Stimulated activated CD8-positive, alpha-beta memory T cell treated with anti-CD3 and anti-CD28 coated beads, Interleukin-2, amount 100 ng/mL, for 1 hour (primary cell): ENCODE measurements at places on chromosomes 4 and X.
A peak's percentile ranks its signal among the peaks of the same experiment; 100 is the strongest.

- no peak for DNase-seq
These were observed 578.6 kb downstream of the SPOCK3 start for GRCh38 chr4:166655705-166656104.

GRCh38 chr4:5021546-5021945 is 2.3 kb upstream of the CYTL1 start:
- no peak for DNase-seq

DNA sequence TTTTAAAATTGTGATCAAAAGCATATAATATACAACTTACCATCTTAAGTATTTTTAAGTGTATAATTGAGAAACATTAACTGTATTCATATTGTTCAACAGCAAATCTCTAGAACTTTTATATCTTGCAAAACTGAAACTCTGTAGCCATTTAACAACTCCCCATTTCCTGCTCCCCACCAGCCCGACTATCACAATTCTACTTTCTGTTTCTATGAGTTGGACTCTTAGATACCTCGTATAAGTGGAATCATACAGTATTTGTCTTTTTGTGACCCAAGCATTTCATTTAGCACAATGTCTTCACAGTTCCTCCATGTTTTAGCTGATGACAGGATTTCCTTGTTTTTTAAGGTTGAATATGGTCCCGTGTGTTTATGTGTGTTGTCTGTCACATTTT is 106.0 kb downstream of the LRBA start:
- no peak for DNase-seq

DNA sequence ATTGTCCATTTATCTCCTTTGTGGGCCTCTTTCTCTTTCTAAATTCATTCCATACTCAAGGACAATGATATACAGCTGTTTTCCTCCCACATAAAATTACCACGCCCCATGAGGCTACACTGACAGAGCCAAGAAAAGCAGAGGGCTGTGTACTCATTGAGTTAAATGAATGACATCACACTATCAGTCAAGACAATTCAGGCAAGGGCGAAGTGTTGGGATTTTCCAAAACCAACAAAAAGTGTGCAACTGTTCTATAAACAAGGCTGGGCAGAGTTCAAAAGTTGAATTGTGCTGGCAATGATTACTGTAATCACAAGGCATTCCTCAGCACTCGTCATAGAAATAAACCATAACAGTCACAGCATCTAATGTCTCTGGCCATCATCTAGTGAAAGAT is 799.6 kb upstream of the DIAPH2 start:
- no peak for DNase-seq

- DNase-seq: no peak
These were observed 47.4 kb downstream of the ACSL4 start for GRCh38 chrX:109685656-109686078.

GRCh38 chr4:76955182-76955581 is 5.6 kb downstream of the SEPTIN11 start:
- no peak for DNase-seq

- DNase-seq: no peak
These were observed 50.2 kb upstream of the TADA2B start for GRCh38 chr4:6992728-6993677.

DNA sequence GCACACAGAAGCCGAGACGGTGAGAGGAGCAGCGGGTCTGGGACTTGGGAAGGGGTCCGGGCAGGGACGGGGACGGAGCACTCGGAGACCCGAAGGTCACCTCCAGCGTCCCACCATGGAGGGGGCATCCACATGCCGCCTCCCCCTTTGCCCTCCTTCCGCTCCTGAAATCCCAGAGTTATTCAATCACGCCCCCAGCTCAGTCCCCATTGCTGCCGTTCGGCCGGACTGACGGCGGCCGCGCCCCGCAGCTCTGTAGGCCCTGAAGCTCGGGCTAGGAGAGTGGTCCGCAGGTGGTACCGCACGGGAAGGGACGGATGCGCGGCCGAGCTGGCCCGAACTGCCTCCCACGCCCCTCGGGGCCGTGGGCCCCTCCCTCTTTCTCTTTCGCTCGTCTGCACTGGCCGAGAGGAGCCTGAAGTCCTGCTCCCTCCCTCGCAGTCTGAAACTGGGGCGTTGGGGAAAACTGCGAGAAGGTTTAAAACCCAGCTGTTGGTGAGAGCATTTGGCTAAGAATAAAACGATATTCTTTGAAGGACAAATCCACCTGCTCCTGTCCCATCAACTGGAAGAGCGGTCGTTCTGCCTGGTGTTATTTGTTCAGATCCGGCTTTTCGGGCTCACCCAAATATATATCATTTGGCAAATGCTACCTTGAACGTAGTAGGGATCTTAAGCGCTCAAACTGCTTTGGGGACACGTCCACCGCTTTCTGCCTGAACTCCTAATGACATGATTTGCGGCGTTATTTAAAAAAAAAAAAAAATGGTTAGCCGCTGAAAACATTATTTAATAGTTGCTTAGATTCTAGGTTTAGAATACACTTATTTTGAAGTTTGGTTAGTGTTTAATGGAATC is 719 bp downstream of the USO1 start:
- peak; percentile 12 for DNase-seq

DNA sequence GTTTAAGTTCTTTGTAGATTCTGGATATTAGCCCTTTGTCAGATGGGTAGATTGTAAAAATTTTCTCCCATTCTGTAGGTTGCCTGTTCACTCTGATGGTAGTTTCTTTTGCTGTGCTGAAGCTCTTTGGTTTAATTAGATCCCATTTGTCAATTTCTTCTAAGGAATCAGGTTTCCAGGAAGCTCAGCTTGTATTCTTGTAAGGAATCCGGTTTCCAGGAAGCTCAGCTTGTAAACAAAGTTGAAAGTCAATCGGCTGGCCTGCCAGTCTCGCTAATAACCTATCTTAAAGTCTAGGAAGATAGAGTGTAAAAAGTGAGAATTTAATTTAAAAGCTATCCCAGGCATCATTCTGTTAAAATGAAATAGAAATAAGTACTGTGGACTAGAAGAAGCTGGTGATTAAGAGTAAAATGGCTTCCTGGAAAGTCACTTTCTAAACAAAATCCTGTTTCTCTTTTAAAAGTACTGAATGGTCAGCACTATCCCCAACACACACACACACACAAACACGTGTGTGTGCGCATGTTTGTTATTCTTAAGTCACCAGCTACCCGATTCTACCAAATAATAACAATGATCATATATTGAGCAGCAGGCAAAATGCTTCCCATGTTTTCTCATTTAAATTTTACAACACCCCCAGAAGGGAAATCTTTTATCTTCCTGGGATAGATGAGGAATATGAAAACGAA is 171.7 kb downstream of the PAPSS1 start:
- DNase-seq: no peak

DNA sequence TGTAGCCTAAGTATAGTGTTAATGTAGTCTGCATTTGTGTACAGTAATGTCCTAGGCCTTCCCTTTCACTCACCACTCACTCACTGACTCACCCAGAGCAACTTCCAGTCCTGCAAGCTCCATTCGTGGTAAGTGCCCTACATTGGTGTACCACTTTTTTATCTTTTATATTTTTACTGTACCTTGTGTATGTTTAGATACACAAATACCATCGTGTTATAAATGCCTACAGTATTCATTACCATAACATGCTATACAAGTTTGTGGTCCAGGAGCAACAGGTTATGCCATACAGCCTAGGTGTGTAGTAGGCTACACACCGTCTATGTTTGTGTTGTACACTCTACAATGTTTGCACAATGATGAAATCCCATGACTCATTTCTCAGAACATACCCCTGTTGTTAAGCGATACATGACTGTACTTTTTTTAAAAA is 15.4 kb downstream of the TSPAN5 start:
- no peak for DNase-seq

DNA sequence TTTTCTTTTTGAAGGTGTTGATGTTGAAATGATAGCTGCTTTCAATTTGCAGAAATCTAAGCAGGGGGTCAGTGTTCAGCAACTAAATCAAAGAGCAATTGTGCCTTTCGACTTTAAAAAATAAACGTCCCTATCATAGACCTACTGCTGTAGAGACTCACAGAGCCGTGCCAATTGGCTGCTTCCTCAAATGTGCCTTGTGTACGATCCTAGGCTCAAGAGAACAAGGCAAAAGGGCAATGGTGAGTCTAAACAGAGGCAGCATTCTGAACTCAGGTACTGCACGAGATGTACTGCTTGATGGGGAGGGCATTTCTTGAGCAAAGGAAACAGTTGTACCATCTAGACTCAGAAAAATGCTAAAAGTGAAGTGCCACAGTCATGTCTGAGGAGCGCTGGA is 29.8 kb downstream of the OPHN1 start:
- no peak for DNase-seq

DNA sequence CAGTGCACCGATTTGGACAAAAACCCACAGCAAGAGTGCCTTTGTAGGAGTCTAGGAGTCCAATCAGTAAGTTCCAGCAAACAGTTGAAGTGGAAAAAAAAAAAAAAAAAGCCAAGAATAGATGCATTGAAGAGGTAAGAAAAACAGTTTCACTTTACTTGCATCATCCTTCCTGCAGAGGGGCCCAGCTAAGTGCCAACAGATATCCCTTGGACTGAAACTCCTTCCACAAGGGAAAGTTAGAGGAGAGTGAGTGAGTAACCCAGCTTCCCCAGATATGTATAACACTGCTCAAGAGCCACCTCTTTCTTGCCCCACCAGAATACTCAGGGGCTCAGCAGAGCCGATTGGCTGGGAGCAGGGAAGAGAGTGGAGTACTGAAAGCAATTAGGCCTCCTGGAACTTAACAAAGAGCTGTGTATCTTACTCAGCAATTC is 617.7 kb upstream of the SMIM31 start:
- no peak for DNase-seq

DNA sequence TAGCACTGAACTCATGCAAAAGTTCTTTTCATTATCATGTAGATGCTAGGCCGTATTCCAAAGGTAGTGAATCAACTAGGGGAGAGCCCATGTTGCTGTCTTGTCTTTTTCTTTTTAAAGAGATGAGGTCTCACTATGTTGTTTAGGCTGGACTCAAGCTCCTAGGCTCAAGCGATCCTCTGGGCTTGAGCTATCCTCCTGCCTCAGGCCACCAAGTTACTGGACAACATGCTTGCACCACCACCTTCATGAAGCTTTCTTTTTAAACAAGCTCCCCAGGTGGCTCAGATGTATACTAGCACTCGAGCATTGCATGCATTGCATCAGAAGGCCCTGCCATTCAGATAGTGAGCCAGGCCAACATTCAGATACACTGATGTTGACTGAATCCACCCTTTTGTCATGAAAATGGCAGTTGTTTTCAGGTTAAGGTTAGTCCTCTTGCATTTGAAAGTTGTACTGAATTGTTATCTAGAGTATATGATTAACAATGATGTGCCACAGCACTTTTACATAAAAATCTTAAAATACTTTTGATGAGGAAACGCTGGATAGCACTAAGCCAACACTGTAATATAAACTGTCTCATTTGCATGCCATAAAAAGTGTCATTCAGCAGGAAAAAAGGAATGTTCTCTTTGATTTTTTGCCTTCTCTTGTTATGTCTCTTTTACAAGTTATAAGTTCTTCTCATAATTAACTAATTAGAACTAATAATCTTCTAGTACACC is 76.7 kb downstream of the FNIP2 start:
- DNase-seq: no peak

DNA sequence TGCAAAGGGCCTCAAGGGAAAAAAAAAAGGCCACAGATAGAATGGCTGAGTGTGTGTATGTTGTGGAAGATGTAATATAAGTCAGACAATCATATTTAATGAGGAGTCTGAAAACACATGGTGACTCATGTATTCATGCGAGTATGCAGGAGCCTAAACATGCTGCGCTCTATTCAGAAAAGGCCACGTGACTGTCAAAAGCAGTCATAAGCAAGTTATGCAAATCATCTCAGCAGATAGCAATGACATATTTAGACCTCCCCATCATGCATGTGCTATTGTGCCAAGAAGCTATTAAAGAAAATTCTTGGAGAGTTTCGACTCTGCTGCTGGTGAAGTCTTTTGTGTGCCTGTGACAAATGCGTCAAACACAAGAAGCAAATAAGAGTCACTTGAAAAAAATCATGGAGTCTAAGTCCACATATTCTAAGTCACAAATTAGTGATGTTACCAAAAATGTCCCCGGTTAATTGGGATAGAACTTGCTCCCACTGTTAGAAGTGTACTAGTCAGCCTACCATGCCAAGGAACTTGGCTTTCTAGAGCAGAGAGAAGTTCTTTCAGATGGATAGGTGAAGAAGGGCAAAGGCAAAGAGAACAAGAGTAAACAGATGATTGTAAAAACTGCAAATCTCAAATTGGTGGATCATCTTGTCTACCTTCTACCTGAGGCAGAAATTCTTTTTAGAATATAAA is 5.0 kb downstream of the LNX1 start:
- DNase-seq: no peak

DNA sequence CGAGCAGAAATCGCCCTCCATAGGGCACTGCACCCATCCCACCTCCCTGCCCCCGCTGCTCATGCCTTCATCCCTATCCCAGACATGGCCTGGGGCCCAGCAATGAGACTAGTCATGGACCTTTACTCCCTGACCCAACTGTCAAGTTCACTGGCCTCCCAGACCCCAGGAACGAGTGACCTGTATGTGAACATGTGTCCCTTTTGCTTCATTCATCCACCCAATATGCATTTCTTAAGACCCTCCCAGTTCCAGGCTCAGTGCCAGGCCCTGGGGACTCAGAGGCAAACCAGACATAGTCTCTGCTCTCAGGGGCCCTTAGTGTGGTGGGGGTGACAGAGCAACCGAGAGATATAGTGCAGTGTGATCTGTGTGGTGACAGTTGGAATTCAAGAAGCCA is 67.0 kb downstream of the EFNB1 start:
- DNase-seq: no peak

DNA sequence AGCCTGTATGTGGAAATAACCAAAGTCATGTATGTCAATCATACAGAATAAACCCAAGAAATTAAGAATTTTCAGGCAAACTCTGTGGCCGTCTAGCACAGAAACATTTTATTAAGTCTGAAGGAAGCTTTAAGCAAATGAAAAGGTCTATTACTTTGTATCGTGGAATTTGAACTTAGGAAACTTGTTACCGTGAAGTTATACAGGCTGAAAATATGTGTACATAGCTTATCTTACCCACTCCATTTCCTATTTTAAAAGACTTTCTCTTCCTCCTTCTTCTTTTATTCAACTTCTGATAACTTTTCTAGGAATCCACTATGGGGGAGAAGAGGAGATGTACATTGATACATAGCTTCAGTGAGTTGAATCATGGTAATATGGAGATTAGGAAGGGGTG is 108.3 kb downstream of the AGTR2 start:
- DNase-seq: no peak

DNA sequence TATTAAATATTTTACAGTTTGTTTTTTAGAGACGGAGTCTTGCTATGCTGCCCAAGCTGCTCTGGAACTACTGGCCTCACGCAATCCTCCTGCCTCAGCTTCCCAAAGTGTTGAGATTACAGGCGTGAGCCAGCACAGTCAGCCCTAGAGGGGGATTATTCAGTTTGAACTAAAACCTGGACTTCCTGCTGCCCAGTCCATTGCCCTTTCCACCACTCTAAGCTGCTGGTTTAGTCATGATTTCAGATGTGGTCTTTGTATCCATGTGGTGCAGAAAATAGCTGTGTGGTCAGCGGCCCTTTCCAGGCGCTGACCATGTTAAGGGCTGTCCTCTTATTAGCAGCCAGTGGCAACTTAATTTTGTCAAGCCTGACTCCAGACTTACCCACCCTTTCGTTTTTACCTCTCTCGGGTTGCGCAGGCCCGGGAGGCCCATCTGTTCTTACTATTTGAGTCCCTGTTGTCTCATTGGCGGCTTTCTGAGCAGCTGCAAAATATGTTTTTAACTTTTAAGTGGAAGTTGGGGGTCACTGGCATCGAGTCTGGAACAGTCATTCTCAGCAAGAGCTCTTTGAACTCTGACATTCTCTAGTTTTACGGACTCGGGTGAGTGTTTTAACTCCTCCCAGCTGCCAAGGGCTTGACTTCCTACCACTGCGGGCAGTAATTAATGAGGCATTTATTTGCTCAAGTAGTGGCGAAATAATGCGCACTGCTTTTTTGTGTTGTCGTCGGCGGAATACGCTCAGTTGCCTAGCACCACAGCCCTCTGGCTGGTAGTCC is 773 bp upstream of the VMA21 start:
- no peak for DNase-seq
